Keratinocyte (primary cell): ENCODE measurements at places on chromosomes 1 and 21. TPM values are rescaled to one million over a fixed set of nuclear protein-coding genes. Genes with fewer than 3 reads are reported as not detected.

- no peak for DNase-seq
Observed at GRCh38 chr1:162232034-162232711, 144.5 kb downstream of the SPATA46 start.

DNA sequence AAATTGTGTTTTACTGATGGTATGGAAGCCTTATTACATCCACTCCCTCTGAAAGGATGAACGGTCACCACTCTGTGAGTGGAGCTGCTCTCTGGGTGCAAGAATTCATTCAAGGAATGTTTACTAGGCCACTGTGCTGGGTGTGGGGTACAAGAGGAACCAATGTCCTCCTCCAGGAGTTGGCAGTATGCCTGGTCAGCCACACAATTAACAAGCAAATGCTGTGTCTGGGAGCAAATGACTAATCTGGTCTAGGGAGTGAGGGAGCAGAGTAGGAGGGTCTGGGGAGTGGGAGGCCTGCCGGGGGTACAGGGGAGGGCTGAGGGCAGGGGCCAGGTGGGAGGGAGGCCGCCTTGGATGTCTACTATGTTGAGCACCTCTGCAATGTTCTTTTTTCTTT lies 27.2 kb upstream of the TDRD10 start:
- no peak for DNase-seq

- DNase-seq = no peak
Observed at GRCh38 chr1:94980582-94981574, 54.0 kb upstream of the CNN3 start.

- no peak for DNase-seq
Observed at GRCh38 chr1:3058263-3059030, 10.6 kb upstream of the PRDM16 start.

GRCh38 chr1:59697150-59697800 lies 117.5 kb upstream of the HOOK1 start:
- no peak for DNase-seq

- no peak for DNase-seq
Observed at GRCh38 chr1:198241553-198241952, 84.8 kb downstream of the NEK7 start.

- DNase-seq = no peak
Observed at GRCh38 chr1:203655671-203656070, 29.0 kb downstream of the ATP2B4 start.

DNA sequence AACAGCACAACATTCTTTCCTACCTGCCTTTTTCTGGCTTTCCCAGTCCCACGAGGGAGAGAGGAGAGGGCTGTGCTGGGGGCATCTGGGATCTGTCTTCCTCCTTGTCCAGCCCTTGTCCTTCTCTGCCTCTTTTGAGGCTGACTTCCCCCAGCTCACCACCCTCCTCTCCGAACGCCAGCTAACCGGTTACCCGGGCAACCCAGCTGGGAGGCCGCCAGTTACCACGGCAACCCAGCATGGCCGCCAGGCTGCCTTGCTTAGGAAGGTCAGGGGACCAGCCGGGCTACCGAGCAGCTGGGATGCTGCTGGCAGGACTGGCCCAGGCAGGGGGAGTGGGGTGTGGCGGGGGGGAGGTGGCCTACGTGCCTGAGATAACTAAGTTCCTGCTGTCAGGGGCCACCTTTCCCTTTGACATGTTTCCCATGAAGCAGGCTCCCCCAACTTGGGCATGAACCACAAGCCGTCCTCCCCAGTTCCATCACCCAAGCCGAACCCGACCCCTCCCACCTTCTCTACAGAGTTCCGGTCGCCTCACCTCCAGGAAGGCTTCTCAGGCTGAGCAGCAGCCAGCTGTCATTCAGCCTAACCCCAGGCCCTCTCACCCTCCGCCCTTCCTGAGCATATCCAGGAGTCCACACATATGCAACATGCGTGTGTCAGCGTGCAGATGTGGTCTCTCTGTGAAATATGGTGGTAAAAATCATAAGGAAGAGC lies 8.7 kb downstream of the PLEKHA6 start:
- DNase-seq = no peak

DNA sequence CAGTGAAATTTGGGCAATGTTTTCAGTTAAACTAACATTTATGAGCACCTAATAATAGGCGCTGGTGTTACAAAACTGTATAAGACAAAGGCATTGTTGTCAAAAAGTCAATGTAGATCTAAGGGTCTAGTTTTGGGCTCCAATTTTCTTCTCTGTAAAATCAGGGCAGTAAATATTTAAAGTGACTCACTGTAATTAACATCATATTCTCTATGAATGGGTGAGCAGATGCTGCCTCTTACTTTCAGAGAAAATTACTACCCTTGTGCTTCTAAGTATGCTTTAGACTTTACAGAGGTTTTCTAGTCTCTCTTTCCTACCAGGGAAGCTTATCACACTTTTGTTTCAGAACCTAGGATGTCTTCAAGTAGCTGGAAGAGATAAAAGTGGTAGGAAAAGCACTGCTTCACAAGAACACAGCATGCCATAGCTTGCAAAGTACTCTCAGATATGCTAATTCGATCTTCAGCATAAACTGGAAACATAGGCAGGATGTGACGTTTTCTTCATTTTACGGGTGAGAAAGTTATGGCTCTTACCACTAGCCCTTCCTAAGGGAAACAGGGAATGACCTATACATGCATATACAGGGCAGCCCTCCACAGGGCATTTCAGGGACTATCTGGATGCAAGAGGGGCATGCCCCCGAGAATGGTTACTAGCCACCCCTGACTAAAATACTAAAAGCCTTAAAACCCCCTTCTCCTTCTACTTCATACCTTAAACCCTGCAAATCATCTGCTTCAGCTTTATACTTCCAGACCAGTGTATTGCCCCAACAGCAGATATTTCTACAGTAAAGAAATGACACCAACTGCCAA lies 2.6 kb downstream of the C1orf116 start:
- DNase-seq = no peak

DNA sequence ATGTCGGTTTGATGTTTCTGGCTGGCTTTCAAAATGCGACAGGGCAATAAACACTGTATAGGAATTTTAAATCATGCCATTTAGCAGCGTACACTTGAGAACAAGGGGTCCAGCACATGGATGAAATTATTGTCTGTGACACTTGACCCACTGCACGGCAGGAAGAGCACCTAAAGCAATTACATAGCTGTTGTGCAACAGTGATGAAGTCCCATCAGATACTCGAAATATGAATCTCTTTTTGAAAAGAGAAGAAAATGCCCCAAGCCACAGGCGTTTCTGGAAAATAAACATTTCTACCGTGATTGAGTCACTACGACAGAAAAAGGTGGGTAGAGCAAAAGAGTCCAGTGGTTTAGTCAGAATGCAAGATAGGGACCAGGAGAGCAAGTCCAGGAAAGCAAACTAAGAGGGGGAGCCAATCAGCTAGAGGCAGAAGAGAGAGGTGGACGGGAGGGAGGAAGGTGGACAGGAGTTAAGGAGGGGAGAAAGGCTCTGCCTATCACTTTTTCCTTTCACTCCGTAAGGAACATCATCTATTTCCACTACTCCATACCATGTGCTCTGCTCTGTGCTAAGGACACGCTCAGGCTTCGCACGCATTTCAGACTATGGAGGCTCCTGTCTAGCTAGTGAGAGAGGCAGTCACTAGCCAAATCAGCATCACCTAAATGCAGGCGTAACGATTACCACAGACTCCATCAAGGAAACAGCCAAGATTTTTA lies 6.4 kb downstream of the DSCAM start:
- no peak for DNase-seq

DNA sequence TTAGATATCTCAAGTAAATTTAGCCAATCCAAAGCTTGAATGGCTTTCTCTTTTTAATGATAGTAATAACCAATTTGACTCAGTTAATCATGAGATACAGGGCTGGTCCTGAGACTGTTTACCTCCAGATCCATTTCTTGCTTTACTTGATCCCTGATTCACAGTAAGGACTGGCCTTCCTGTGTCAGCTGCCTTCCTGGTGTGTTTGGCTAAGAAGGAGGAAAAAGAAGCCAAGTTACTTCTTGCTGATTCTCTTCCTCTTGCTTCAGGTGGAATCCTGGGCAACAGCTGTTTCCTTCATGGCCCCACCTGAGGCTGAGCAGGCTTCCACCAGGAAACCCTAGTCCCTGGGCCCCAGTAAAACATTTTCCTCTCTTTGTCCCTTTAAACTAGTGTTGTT lies 14.6 kb upstream of the RC3H1 start:
- no peak for DNase-seq

DNA sequence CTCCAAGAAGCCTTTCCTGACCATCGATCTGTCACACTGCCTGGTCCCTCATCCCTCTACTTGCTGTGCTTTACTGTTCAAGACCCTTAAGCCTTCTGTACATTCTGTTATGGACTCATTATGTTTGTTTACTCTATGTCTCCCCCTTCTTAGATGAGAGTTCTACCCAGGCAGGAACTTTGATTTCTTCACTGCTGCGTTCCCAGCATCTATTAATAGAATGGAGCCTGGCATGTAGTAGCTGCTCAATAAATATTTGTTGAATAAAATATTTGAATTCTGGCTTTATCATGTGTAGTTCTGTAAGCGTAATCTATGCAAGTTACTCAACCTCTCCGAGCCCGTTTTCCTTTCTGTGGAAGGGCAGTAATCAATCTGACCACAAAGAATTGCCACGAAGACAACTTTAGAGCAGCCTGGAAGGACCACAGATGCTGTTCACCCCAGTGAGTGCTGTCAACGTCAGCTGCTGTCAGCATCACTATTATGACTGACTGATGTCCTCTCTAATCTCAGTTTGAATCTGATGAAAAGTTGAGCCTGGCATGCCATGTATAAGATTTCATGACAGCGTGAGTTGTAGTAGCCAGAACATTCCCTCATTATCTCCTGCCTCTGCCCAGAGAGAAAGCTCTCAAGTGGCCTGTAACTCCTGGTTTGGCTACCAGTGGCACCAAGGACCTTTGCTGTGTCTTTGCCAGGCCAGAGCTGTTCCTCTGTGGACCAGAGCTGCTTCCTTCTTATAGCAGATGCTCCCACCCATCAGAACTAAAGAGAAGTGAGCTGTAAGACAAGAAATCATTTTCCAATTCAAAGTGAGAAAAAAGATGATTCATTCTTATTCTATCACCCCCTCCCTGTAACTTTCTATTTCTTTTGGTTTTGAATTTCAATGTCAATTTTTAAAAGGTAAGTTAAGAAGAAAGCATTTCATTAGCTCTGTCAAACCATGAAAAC lies 94.5 kb downstream of the PRDM2 start:
- DNase-seq = no peak

DNA sequence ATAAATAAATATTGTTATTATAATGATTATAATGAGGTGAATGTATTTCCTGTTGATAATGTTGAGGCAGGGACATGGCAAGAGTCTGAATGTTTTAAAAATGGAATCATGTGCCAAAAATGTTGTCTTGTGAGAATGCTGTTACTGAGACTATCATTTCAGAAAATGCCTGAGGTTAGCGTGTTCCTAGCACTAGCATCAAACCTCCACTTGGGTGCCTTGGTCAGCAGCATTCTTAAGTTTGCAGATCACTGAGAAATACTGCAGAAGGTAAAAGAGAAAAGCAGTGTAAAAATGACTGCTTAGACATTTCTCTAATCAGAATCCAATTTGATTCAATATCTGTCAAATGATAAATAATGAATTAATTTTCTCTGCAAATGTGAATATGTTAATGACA lies 50.8 kb downstream of the OLFM3 start:
- no peak for DNase-seq

- no peak for DNase-seq
Observed at GRCh38 chr1:74246315-74246714, 11.1 kb downstream of the TNNI3K start.

DNA sequence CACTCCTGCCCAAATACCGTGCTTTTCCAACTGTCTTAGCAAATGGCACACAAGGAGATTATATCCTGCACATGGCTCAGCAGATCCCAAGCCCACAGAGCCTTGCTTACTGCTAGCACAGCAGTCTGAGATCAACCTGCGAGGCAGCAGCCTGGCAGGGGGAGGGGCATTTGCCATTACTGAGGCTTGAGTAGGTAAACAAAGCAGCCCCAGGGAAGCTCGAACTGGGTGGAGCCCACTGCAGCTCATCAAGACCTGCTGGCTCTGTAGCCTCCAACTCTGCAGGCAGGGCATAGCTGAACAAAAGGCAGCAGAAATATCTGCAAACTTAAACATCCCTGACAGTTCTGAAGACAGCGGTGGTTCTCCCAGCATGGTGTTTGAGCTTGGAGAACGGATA lies 70.1 kb upstream of the PTBP2 start:
- DNase-seq = no peak

DNA sequence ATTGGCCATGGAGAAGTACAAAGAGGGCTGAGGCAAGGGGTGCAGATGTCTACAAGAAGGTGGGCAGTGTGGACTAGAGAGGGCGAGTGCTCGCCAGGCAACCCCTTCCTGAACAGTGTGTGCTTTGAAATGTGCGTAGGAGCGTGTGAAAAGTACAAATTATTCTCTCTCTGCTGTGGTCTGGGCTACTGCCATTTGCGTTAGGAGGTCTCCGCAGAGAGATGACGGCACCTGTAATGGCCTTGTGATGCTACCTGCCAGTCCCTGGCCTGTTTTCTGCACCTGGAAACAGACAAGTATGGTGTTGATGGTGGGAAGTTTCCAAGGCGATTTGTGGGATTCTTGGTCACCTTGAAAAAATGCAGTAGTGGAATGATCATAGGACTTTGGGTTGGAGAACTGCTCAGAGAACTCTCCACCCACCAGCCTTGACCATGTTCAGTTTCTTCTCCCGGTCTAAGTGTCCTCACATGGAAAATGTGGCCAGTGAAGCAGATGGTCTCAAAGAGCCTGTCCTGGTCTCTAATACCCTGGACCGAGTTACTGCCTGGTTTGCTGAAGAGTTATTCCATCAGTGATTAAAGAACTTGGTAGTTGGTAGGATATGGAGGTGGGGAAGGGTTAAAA lies 74.5 kb downstream of the MRPS6 start:
- no peak for DNase-seq

GRCh38 chr1:25145775-25146393 lies 86.4 kb downstream of the SYF2 start:
- DNase-seq = no peak

DNA sequence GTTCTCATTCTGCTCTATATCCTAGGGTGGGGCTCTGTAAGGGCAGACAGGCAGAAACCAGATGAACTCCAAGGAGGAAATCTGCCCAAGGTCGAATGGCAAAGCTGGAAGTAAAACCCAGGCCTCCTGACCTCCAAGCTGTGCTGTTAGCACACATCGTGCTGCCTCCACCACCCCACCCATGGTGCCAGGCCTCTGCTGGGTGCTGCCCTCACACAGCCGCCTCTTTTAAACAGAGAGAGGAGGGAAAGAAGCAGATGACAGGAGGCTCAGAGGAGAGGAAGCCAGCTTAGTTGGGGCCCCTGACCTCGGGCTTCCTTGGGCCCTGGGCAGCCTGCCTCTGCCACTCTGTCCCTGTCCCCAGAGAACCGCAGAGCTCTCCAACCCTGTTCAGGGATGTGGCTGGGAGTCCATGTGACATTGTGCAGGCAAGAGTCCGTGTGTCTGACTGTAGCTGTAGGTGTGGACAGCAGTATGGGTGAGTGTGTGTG lies 1.1 kb downstream of the SYNC start:
- DNase-seq = no peak

DNA sequence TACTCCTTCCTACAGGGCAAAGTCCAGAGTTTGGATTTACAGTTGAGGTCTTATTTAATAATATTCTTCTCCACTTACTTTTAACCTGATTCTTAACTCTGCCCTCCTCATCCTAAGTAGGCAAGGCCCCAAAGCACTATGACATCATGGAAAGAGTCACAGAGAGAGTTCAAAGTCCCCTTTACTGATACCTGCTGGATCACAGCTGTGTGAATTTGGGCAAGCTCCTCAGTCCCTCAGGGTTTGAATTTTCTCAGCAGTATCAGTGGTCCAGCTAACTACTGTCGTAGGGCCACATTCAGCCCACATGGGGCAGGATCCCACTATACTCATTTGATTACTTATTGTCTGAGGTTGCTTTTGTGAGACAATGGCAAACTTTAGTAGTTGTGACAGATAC lies 16.0 kb downstream of the TYW3 start:
- no peak for DNase-seq

A3GALT2 gene
- not detected in 3 replicates for polyA plus RNA-seq

MIXL1 gene
- not detected in 3 replicates for polyA plus RNA-seq

ORC1 gene
- polyA plus RNA-seq = 1.1 to 6.5 TPM (median 5.8 TPM) in 3 replicates

CFAP45 gene
- polyA plus RNA-seq = 0.82 to 3.0 TPM (median 2.3 TPM) in 3 replicates
